HT1080 (cell line): ENCODE measurements at places on chromosomes 3 and 15. TPM values are rescaled to one million over a fixed set of nuclear protein-coding genes. Genes with fewer than 3 reads are reported as not detected.

DNA sequence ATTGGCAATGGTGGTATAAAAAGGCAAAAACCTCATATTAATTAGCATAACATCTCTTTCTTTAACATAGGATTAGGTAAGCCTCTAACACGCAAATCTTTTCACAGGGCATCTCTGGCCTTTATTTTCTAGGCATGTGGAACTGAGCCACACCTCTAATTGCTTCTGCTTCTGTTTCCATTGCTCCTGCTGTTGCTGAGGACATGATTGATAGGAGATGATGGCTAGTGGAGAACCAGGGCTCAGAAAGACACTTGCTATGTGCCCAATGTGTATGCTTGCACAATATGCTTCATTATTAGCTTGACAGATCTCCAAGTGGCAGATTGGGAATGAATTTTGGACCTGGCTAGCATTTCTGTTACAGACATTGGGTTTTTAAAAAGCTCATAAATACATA lies 114.5 kb downstream of the EPHA3 start:
- no peak for DNase-seq

DNA sequence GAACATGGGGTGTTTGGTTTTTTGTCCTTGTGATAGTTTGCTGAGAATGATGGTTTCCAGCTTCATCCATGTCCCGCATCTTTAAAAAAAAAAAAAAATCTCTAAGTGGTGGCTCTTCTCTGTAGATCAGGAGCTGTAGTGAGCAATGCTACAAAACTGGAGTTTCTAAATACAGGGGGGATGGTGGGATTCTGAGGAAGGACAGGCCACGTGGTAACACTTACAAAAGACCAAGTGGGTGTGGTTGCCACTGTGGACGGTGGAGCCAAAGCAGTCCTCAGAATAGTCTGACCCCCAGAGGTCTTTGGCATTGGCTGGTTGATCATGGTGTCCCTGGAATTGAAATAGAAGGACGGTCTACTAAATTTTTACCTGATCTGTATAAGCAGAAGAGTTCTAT lies 7.7 kb downstream of the CCRL2 start:
- no peak for DNase-seq

Gene ARGFX
- not detected in 2 replicates for total RNA-seq

DNA sequence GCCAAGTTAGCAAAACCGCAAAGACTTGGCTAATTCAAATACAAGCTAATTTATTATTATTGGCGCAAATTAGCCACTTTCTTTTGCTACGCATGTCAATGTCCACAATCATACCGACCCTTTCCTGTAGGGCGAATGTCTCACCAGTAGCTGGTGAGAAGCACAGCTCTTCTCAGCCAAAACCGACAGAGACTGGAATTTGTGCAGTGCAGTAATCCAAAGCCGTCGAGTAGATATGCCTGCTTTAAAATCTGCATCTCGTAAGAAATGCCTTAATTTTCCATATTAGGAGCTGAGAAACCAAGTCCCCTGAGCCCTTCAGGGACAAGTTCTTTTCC lies 614 bp upstream of the MINDY2 start:
- no peak for DNase-seq

DNA sequence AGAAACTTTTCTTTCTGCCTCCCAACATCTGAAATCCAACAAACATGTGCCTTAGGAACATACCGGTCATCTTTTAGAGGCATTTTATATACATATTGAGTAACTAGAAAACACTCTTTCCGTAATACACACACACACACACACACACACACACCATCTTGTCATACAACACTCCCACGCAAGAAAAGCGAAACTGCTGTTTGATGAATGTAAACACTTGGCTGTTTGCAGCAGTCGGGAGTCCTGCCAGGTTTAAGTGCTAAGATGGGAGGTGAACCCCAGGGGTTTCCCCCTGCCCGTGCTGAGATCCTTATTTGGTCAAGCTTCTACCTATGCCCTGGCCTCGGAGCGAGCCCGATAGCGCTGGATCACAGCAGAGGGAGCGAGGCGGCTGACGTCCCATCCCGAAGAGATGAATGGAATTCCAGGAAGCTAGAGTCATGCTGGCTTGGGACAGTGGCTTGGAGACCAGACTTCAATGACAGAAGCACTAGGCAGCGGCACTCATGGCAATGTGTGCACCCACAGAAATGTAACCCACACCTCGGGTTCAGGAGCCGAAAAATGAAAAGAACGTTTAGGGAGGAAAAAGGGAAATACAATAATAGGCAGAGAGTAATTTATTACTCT lies 1.3 kb upstream of the THBS1 start:
- DNase-seq, result peak; percentile 70

- DNase-seq, result no peak
Observed at GRCh38 chr15:74122403-74123130, 7.8 kb upstream of the ISLR2 start.

Gene BSN
- total RNA-seq, result 0.07 and 0.18 TPM in 2 replicates

GRCh38 chr3:186303965-186304364 lies 58.1 kb downstream of the DGKG start:
- no peak for DNase-seq

Gene ABI3BP
- 0.23 and 2.2 TPM in 2 replicates for total RNA-seq

Gene CCRL2
- total RNA-seq, result 2.6 and 3.7 TPM in 2 replicates

DNA sequence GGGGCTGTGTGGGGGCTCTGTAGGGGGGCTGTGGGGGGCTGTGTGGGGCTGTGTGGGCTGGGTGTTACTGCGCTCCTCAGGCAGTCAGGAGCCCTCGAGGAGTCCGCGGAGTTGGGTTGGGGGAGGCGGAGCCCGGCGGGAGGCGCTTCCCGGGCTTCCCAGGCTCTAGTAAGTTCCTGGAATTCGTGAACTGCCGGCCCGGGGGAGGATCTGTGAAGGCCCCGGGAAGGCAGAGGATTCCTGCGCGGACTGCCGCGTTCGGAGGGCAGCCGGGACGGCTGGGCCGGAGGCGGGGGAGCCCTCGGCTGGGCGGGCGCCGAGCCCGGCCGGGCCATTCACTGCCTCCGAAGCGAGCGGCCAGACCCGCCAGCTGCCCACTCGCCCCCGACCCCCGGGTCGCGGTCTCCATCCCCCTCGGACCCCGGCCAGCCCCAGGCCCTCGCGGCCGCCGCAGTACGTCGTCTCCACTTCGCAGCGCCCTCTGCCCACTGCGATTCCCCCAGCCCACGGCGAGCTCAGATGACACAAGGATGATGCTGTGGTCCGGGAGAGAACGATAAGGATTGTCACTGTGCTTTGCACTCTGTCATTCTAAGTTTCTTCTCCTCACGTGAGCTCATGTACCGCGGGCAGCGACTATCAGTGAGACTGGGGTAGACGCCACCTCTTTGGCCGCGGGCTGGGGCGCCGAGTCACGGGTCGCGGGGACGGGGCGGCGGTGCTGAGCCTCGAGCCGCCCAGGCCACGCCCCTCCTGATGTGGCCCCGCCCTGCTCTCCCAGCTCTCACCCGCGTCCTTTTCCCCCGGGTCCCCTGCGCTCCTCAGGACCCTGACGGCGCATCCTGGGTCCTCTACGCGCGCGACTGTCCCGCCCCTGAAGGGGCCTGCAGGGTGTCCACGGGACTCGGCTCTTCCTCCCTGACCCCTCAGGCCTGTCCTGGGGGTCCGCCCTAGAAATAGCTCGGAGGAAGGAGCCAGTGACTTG lies 65.3 kb downstream of the KLF13 start:
- DNase-seq, result no peak

- no peak for DNase-seq
Observed at GRCh38 chr3:135166266-135166825, 371.3 kb downstream of the EPHB1 start.

DNA sequence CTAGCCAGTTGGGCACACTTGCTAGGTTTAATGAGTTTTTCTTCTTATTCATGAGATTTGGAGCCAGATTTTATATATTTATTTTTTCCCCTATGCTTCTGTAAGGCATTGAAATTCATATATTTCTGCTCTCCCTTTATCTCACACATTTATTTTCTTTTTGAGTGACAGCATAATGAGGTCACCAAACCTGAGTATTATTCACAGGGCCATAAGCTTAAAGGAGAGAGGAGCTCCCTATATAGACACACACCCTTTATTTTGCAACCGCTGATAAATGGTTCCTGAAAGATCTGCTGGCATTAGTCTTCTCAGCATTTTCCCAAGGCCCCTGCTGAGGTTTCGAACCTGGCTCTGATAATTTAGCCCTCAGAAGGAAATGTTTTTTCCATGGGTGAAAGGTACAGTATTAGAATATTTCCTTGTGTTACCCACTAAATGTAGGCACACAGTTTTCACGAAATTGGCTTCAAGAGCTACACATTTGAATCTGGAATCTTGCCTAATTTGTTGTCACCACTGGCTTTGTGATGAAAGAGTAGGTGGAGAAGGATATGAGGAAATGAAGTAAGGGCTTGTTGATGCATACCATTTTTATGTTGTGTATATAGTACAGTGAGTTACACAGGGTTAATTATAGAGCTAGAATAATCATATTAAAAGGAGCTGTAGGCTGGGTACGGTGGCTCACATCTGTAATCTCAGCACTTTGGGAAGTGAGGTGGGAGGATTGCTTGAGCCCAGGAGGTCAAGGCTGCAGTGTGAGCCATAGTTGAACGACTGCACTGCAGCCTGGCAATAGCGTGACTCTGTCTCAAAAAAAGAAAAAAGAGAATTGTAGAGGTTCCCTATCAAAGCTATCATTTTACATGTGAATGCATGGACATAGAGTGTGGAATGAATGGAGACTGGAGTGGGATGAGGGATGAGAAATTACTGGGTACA lies 6.5 kb downstream of the KLHL18 start:
- DNase-seq, result no peak
